ENCODE measurements at places on chromosomes 3 and 15.
A peak's percentile ranks its signal among the peaks of the same experiment; 100 is the strongest.

DNA sequence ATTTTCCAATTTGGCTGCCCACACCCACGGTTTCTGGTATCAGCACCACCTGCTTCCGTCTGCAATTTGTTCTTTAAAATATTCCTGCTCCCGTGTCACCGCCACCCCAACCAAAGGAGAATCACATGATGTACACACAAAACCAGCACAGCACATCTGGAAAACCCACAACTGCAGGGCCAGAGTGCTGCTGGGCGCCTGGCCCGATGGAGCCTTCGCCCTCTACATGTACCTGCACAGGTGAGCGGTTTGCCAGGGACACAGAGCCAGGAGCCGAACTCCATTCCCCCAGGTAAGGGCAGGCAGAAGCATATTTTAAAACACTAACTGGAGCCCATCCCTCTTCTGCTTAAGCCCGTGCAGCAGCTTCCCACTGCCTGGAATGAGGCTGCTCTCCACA lies 75.6 kb downstream of the ADAMTS17 start:
- DNase-seq: no peak

DNA sequence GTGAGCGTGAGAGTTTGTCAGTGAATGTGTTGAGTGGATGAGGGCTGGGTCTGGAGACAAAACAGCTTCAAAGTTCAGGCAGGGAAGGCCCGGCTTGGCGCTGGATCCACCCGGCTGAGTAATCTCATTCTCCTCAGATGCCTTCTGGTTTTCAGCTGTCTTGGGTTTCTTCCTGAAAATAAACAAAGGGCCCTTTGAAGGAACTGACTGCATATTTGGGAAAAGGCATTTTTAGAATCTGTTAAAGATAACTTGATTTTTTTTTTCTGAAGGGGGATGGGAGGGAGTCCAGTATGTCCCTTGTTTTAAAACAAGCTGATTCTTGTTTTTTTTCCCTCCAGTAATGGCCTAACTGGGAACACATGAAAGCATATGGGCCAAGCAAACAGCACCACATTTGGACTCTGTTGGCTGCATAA lies 86.4 kb downstream of the TIGIT start:
- DNase-seq: peak; percentile 23

DNA sequence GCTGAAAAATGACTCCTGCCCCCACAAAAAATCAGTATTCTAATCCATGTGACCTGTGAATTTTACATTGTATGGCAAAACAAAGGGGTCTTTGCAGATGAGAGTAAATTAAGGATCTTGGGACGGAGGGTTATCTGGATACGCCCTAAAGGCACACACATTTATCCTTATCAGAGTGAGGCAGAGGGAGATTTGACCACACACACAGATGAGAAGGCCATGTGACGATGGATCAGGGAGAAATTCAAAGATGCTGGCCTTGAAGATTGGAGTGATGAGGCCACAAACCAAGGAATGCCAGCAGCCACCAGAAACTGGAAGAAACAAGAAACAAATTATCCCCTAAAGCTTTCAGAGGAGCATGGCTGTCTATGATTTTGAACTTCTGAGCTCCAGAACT lies 288.5 kb downstream of the XXYLT1 start:
- DNase-seq: no peak

DNA sequence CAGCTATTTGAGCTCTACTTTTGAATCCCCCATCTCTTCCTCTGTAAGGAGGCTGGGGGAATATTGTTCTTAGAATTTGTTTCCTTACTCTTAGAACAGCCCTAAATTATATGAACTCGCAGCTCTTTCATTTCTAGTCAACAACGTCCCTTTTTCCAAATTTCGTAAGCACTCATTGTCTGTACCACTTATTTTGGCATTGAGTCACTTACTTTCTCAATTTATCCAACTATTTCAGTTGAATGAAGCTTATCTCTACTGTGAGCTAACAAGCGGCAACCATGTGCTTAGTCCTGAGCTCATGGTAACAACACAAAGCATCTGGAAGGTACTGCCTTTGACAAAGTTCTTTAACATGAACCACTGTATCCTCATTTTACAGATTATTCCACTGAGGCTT lies 191.1 kb downstream of the GREM1 start:
- no peak for DNase-seq

DNA sequence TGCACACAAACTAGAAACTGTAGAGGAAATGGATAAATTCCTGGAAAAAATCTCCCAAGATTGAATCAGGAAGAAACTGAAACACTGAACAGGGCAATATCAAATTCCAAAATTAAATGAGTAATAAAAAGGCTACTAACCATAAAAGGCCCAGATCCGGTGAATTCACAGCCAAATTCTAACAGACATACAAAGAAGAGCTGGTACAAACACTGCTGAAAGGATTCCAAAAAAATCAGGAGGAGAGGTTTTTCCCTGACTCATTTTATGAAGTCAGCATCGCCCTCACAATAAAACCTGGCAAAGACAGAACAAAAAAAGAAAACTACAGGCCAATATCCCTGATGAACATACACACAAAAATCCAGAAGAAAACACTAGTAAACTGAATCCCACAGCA lies 462.4 kb upstream of the THBS1 start:
- peak; percentile 32 for DNase-seq
